Endothelial cell (in vitro differentiated cells): ENCODE measurements at places on chromosomes 5 and 9.

DNA sequence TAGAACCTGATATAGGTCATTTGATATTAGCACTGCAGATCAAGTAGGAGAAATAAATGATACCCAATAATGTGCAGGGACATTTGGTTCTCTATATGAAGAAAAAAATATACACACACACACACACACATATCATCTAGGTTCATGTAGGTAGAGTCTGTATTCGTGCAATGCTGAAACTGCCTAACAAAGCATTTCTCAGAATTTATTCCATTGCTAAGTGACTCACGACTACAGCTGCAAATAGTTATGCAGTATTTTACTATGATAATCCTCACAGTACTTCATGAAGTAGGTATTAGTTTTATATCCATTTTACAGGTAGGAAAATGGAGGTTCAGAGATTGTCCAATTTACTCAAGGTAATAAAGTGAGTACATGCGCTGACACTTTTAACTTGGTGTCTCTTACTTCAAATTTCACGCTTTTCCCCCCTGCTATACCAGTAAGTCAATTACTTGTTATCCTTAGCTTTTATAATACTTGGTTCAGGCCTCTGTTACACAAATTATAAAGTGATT, 2.4 kb downstream of the GIN1 start:
- DNase-seq = no peak
- H3K4me3 ChIP-seq = no peak overlapping the region
- peaks cover 21% of the 10 kb centered on the region for H3K4me1 ChIP-seq
- H3K27me3 ChIP-seq = peaks cover 3% of the 10 kb centered on the region

GRCh38 chr5:127444171-127444570, 73.3 kb upstream of the PRRC1 start:
- no peak overlapping the region for H3K27ac ChIP-seq
- no peak for DNase-seq
- H3K4me3 ChIP-seq = no peak overlapping the region
- H3K4me1 ChIP-seq = no peaks in the 10 kb centered on the region
- no peaks in the 10 kb centered on the region for H3K36me3 ChIP-seq

DNA sequence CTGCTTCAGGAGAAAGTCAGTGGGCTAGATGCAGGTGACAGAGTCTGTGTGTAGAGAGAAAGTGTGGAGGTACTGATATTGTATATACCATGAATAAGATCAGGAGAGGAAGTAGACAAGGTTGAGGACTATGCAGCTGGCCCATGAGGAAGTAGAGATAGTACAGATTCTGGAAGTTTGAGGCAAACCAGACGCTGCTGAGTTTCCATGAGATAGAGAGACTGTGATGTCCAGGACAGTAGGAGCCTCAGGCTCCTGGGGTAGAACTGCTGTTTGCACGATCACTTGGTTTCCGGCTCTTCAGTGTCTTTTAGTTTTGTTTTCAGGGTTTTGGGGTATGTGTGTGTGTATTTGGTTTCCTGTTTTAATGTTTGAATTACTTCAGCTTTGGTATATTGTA, 13.6 kb downstream of the OTULINL start:
- H3K4me3 ChIP-seq = no peak overlapping the region
- H3K27me3 ChIP-seq = peaks cover 1% of the 10 kb centered on the region
- H3K36me3 ChIP-seq = no peaks in the 10 kb centered on the region

- H3K4me1 ChIP-seq = peaks cover 8% of the 10 kb centered on the region
- no peak for DNase-seq
- H3K4me3 ChIP-seq = no peak overlapping the region
- no peaks in the 10 kb centered on the region for H3K36me3 ChIP-seq
- H3K27ac ChIP-seq = no peak overlapping the region
- H3K27me3 ChIP-seq = peaks cover 2% of the 10 kb centered on the region
Observed at GRCh38 chr9:91158946-91159345, 202.8 kb downstream of the AUH start.

- no peaks in the 10 kb centered on the region for H3K27me3 ChIP-seq
- H3K36me3 ChIP-seq = no peaks in the 10 kb centered on the region
- DNase-seq = no peak
- no peak overlapping the region for H3K27ac ChIP-seq
Observed at GRCh38 chr5:29113516-29113915, 2075.1 kb upstream of the CDH9 start.

DNA sequence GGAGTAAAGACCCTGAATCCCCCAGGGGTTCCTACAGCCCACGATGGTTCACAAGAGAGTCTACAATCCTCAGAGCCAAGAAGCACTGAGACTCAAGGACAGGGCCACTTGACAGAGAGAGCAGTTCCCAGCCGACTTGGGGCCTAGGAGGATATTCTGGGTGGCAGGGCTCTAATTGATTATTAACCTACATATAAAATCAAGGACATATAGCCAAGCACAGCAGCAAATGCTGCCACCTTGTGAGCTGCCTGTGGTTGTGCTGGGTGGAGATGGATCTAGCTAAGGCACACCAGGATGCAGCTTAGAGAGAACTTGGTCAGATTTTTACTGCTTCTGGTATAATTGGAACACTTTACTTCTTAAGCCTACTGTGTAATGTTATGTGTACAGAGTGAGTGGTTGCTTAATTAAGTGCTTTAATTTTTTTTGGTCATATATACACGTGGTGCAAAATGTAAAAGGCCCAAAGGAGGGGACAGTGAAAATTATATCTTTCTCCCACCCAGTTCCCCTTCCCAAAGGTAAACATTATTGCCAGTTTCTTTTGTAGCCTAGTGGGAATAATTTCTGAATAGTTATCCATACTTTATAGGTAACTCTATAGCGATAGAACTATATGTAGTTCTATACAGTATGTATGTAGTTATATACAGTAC, 78.8 kb downstream of the F2RL2 start:
- H3K36me3 ChIP-seq = peaks cover 4% of the 10 kb centered on the region
- no peak overlapping the region for H3K27ac ChIP-seq
- H3K4me1 ChIP-seq = peaks cover 38% of the 10 kb centered on the region
- H3K4me3 ChIP-seq = no peak overlapping the region

DNA sequence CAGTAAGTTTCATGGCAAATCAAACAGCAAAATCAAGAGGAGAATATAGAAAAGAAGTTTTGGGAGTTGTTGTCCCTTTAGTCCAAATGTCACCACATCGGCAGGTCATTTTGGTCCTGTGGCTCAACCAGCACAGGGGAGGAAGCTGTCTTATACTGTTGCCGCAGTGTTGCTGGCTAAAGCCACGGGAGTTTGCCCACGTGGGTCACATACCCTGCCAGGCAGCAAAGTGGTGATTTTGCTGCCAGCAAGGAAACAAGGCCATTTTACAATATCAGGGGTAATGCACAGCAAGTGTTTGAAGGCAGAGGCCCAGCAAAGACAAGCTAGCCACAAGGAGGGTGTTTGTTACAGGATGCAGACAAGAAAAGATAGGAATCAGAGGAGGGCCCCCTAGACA, 14.5 kb downstream of the GABRA6 start:
- no peaks in the 10 kb centered on the region for H3K4me1 ChIP-seq
- H3K36me3 ChIP-seq = no peaks in the 10 kb centered on the region
- H3K27ac ChIP-seq = no peak overlapping the region
- H3K4me3 ChIP-seq = no peak overlapping the region
- no peaks in the 10 kb centered on the region for H3K27me3 ChIP-seq
- DNase-seq = no peak

DNA sequence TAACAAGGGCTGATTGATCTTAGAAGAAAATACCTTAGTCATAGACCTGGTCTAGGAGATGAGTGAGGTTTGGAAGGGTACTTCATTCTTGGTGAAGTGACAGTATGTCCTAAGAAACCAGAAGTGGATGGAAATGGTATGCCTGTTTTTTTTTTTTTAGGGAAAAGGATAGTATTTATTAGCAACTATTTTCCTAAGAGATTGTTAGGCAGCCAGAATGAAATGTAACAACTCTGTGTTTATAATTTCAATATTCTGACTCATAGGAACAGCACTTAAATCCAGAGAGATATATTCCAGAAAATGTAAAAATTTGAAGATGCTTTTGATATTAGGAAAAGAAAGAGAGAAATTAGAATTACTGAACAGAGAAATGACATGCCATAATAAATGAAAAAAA, 21.2 kb upstream of the ARL14EPL start:
- H3K4me3 ChIP-seq = no peak overlapping the region
- H3K36me3 ChIP-seq = no peaks in the 10 kb centered on the region
- no peaks in the 10 kb centered on the region for H3K4me1 ChIP-seq
- H3K27ac ChIP-seq = no peak overlapping the region

- H3K27me3 ChIP-seq = peaks cover 4% of the 10 kb centered on the region
- H3K27ac ChIP-seq = peak overlapping the region; percentile 55
- peaks cover 44% of the 10 kb centered on the region for H3K4me1 ChIP-seq
Observed at GRCh38 chr9:120474591-120475243, 105.2 kb downstream of the CDK5RAP2 start.

- DNase-seq = no peak
Observed at GRCh38 chr9:14538526-14538925, 154.7 kb downstream of the ZDHHC21 start.

- DNase-seq = no peak
- H3K4me1 ChIP-seq = peaks cover 37% of the 10 kb centered on the region
- peak overlapping the region; percentile 30 for H3K4me3 ChIP-seq
- H3K27me3 ChIP-seq = peaks cover 9% of the 10 kb centered on the region
- peaks cover 68% of the 10 kb centered on the region for H3K36me3 ChIP-seq
- H3K27ac ChIP-seq = peak overlapping the region; percentile 8
Observed at GRCh38 chr5:137632716-137633115, 103.2 kb downstream of the KLHL3 start.

- H3K4me3 ChIP-seq = no peak overlapping the region
- H3K36me3 ChIP-seq = no peaks in the 10 kb centered on the region
- H3K4me1 ChIP-seq = no peaks in the 10 kb centered on the region
- H3K27ac ChIP-seq = no peak overlapping the region
- no peaks in the 10 kb centered on the region for H3K27me3 ChIP-seq
Observed at GRCh38 chr5:164951570-164951969, 1446.2 kb downstream of the MAT2B start.

GRCh38 chr5:176888016-176888864, 10.9 kb downstream of the HK3 start:
- H3K4me1 ChIP-seq = peaks cover 5% of the 10 kb centered on the region
- H3K4me3 ChIP-seq = no peak overlapping the region
- H3K27me3 ChIP-seq = peaks cover 20% of the 10 kb centered on the region
- H3K27ac ChIP-seq = peak overlapping the region; percentile 30
- peaks cover 6% of the 10 kb centered on the region for H3K36me3 ChIP-seq

- no peak overlapping the region for H3K27ac ChIP-seq
- peaks cover 1% of the 10 kb centered on the region for H3K27me3 ChIP-seq
- H3K36me3 ChIP-seq = no peaks in the 10 kb centered on the region
- no peak overlapping the region for H3K4me3 ChIP-seq
- peaks cover 16% of the 10 kb centered on the region for H3K4me1 ChIP-seq
- no peak for DNase-seq
Observed at GRCh38 chr9:14530841-14531240, 162.4 kb downstream of the ZDHHC21 start.

GRCh38 chr5:93512799-93513198, 68.2 kb downstream of the NR2F1-AS1 start:
- H3K36me3 ChIP-seq = no peaks in the 10 kb centered on the region
- H3K4me3 ChIP-seq = no peak overlapping the region
- no peaks in the 10 kb centered on the region for H3K27me3 ChIP-seq
- H3K27ac ChIP-seq = no peak overlapping the region
- H3K4me1 ChIP-seq = no peaks in the 10 kb centered on the region
- no peak for DNase-seq

DNA sequence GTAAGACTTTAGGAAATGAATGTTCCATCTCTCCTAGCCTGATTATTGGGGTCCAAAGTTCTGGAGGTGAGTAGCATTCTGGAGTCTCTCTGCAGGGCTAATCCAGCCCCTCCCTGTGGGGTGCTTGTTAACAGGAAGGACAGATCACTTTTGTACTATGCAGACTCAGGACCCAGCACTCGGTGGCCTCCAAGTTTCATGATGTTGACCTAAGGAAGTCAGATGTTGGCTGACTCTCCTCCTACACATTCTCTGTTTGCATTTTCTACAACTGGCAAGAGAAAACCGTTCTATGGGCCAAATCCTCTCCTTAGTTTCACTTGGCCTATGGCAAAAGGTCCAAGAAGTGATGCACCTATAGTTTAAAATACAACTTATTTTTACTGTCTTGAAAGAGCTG, 5.5 kb upstream of the PDE8B start:
- H3K4me3 ChIP-seq = no peak overlapping the region
- H3K27me3 ChIP-seq = peaks cover 9% of the 10 kb centered on the region
- no peak overlapping the region for H3K27ac ChIP-seq
- no peak for DNase-seq
- peaks cover 7% of the 10 kb centered on the region for H3K4me1 ChIP-seq

- H3K27ac ChIP-seq = no peak overlapping the region
- H3K4me1 ChIP-seq = peaks cover 15% of the 10 kb centered on the region
- no peak overlapping the region for H3K4me3 ChIP-seq
- peaks cover 16% of the 10 kb centered on the region for H3K36me3 ChIP-seq
- H3K27me3 ChIP-seq = peaks cover under 1% of the 10 kb centered on the region
- no peak for DNase-seq
Observed at GRCh38 chr5:31433229-31433628, 98.7 kb downstream of the DROSHA start.

GRCh38 chr9:36813154-36813553, 220.9 kb downstream of the PAX5 start:
- no peak for DNase-seq
- H3K27ac ChIP-seq = no peak overlapping the region
- H3K27me3 ChIP-seq = peaks cover 3% of the 10 kb centered on the region
- no peaks in the 10 kb centered on the region for H3K36me3 ChIP-seq

- peak overlapping the region; percentile 77 for H3K27ac ChIP-seq
- peaks cover 10% of the 10 kb centered on the region for H3K36me3 ChIP-seq
- H3K4me1 ChIP-seq = peaks cover 20% of the 10 kb centered on the region
- no peak for DNase-seq
- peak overlapping the region; percentile 62 for H3K4me3 ChIP-seq
- peaks cover 7% of the 10 kb centered on the region for H3K27me3 ChIP-seq
Observed at GRCh38 chr9:131255676-131256197, 20.6 kb downstream of the FAM78A start.

- no peaks in the 10 kb centered on the region for H3K36me3 ChIP-seq
- no peak overlapping the region for H3K4me3 ChIP-seq
- no peak for DNase-seq
- H3K4me1 ChIP-seq = peaks cover 31% of the 10 kb centered on the region
- peaks cover 2% of the 10 kb centered on the region for H3K27me3 ChIP-seq
Observed at GRCh38 chr5:62574599-62574998, 4.0 kb upstream of the LRRC70 start.

DNA sequence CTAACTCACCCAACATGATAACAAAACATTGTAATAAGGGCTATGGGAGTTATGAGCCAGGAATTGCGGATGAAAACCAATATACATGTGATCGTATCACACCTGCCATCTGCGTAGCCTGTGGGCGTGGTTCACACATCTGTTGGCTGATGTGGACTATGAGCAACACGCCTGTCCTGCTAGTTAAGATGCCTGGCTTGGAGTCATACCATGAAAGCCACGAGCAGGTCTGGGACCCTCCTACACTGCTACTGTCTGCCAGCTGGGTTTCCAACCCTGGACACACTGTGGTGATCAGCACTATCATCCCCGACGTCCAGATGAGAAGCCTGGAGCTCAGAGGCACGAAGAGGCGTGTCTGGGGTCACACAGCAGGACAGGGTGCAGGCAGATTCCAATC, 40.2 kb downstream of the STK10 start:
- no peak for DNase-seq
- H3K4me3 ChIP-seq = no peak overlapping the region

DNA sequence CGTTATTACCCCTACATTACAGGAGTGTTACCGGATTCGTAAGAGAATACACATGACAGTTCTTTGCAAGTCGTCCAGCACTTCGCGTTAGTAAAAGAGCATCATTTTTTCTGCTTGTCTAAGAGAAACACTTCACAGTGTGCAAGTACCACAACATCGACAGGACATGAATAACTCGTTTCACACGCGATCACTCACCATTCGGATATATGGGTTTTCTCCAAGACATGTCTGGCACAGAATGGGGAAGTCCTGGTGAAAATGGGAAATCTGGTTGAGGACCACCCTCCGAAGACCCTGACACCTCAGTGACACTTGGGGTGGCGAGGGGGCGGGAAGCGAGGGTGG, 642 bp downstream of the RBM22 start:
- H3K36me3 ChIP-seq = peaks cover 21% of the 10 kb centered on the region
- H3K4me3 ChIP-seq = no peak overlapping the region
- no peaks in the 10 kb centered on the region for H3K27me3 ChIP-seq
- no peak overlapping the region for H3K27ac ChIP-seq
- DNase-seq = no peak
- no peaks in the 10 kb centered on the region for H3K4me1 ChIP-seq
